ENCODE measurements at places on chromosomes 7 and 10.

- DNase-seq = no peak
These were observed 80.8 kb upstream of the COL1A2 start for GRCh38 chr7:94313926-94314325.

GRCh38 chr7:100745184-100745583, 11.8 kb downstream of the ZAN start:
- DNase-seq = no peak

DNA sequence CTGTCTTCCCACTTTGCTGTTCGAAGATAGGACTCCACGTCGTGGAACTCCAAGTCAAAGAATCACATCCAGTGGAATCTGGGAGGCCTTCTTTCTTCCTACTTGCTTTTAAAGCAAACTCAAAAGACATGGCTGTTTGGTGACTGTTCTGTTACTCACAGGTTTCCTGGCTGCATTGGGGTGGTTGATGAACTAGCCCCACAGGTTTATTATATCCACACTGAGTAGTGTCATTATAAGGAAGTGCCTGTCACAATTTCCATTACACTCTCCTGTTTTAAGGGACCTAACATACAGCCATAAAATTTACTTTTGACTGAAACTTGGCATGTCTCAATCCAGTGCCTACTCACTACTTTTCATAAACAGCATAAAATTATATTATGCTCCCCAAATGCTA, 287.3 kb upstream of the SP4 start:
- no peak for DNase-seq

DNA sequence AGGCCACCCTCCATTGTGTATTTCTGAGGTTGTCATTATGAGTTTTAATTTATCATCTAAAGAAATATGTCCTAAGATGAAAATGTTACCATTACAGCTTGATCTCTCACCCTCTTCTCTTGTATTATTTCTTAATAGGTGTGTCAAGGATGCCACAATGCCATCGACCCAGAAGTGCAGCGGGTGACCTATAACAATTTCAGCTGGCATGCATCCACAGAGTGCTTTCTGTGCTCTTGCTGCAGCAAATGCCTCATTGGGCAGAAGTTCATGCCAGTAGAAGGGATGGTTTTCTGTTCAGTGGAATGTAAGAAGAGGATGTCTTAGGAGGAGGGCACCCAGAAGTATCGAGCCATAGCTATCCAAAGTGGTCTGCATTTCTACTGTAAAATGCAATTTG, 46.8 kb downstream of the TES start:
- no peak for DNase-seq

DNA sequence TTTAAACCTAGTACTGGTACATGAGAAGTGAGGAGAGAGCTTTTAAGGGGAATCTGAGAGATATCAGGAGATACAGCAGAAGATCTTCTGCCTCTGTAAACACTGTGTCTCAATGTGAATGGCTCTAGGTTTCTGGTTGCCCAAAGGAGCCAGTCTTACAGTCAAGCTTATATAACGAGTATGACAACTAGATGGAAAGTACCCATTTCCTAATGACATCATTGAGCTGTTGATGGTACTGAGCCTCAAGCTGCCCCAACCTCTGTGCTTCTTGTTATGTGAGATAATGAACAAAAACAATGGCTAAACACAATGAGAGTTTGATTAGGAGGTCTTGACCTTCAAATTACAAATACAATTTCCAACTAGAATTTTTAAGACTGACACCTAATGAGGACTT, 451.5 kb downstream of the SORCS1 start:
- no peak for DNase-seq

- DNase-seq = no peak
These were observed 35.8 kb upstream of the EIF4H start for GRCh38 chr7:74138334-74138867.

GRCh38 chr10:71836596-71836974, 14.5 kb downstream of the PSAP start:
- DNase-seq = no peak

- DNase-seq = no peak
These were observed 9.0 kb downstream of the GATAD1 start for GRCh38 chr7:92456236-92456635.

DNA sequence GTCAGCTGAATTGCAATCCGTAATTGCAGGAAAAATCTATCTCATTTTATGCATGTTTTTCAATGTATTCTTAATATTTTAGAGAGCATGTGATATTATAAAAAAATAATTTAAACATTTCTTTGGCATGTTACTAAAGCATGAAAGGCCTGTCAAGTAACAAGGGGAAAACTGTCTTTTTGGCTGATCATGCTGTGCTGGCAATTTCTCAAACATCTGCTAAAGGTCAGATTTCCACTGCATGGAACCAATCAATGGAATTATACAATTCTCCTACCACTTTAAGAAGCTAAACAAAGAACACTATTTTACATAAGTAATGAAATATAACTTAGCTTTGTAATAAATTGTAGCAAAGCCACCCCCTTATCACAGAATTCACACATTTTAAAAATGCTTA, 49.4 kb downstream of the JMJD1C start:
- DNase-seq = no peak

GRCh38 chr10:43746906-43747305, 98.2 kb upstream of the ZNF32 start:
- DNase-seq = no peak

DNA sequence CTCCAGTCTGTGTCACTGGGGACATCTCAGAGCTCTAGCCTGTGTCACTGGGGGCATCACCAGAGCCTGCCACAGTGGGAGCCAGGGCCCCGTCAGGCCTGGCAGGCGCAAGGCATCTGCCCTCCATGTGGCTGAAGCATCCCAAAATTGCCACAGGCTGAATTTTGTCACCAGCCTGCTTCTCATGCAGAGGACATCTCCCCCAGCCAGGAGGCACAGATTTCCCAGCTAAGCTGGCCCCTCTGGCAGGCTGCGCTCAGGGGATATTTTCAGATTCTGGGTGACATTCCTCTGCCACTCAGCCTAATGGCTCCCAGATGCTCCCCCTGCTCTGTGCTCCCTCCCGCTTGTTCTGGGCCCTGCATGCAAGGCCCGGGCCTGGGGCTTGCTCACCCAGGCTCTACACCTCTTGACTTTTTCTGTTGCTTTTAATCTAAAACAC, 64.6 kb downstream of the COL13A1 start:
- no peak for DNase-seq
